NCI-H1694 (cell line): ENCODE measurements at places on chromosomes 1 and 21.

- no peak for DNase-seq
These were observed 47.9 kb downstream of the LGR6 start for GRCh38 chr1:202241376-202242079.

GRCh38 chr1:90127288-90127953 is 132.5 kb downstream of the ZNF326 start:
- no peak for DNase-seq

- no peak for DNase-seq
These were observed 79.3 kb downstream of the LHX4 start for GRCh38 chr1:180309338-180309737.

GRCh38 chr1:60055336-60055735 is 18.2 kb downstream of the C1orf87 start:
- no peak for DNase-seq

DNA sequence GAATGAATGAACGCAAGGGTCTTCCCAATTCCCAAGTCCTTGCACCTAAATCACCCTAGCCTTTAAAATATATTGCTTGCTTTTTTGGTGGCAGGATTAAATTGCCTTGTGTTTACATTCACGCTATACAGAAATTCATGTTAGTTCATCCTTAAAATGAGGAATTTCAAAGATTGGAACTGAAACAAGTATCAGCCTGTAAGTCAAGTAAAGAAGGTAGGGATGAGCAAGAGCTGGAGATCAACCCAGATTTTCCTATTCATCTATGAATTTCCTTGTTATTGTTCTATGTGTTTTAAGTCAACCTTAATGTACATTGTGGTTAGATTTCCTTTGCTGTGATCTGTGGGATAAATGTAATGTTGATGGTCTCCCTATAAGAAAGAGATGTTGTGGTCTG is 248.2 kb downstream of the NFIA start:
- no peak for DNase-seq

DNA sequence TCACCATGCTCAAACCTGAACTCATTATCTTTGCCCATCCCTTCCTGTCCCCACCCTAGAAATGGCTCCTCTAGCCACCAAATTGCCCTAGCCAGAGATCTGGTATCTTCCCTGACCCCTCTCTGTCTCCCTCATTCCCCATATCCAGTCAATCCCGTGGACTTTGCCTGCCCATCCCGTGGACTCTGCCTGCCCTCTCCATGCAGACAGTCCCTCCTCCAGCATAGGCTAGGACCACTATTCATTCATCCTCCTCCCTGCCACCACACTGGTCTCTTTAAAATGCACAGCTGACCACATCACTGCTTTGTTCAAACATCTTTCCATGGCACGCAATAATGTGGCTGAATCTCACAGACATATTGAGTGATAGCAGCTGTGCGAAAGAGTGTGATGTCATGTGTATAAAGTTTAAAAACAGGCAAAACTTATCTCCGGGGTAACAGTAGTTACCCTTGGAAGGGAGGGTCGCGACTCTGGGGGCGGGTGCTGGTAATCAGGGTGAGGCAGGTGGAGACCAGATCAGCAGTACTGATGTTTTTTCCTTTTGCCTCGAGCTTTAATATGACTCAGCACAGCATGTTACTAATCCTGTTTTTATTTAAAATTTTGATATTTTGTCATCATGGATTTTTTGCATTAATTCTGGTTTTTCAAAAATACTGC is 4.8 kb upstream of the SLC2A1 start:
- DNase-seq: no peak

DNA sequence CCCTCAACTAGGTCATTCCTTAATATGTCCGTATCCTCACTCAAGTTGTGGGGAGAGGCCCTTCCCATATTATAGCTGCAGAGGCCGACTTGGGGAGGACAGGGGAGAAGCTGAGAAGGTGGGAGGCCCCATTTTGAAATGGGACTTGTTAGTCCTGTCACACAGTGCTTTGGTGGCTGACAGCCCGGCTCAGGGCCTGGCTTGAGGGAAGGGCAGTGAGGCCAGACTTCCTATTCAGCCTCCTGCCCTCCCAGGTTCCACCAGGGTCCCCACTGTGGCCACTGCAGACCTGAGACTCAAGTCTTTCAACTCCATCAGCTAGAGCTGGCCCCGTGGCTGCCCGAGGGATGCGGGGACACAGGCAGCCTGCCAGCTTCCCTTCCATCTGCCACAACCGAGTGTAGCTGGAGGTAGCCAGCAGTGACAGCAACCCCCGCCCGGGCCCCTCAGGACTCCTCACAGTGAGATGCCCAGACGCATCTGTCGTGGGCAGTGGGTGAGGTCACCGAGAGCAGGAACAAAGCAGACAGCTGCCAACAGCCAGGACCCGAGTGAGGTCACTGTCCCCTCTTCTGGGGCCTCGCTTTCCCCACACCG is 36.9 kb downstream of the SIM2 start:
- DNase-seq: no peak

- no peak for DNase-seq
These were observed 32.7 kb downstream of the ASH1L start for GRCh38 chr1:155529929-155530328.

DNA sequence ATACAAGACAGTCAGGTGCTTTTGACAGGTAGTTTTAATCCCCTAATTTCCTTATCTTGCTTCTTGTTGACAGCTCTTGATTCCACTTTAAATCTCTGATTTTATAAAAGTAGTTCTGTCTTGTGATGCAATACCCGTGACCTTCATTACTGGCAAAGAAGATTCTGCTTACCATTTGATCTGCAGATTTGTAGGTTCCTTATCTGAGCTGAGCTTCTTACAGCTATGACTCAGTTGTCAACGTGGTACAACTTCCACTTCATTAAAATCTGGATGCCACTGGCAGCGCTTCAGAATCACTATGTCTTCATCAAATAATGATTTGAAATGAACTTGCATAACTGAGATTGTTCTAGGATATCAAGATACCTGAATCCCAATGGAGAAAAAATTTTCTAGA is 543.6 kb upstream of the B3GALT2 start:
- no peak for DNase-seq

GRCh38 chr1:243267914-243268653 is 12.2 kb downstream of the SDCCAG8 start:
- no peak for DNase-seq
